ENCODE measurements at places on chromosomes 7 and 10.

DNA sequence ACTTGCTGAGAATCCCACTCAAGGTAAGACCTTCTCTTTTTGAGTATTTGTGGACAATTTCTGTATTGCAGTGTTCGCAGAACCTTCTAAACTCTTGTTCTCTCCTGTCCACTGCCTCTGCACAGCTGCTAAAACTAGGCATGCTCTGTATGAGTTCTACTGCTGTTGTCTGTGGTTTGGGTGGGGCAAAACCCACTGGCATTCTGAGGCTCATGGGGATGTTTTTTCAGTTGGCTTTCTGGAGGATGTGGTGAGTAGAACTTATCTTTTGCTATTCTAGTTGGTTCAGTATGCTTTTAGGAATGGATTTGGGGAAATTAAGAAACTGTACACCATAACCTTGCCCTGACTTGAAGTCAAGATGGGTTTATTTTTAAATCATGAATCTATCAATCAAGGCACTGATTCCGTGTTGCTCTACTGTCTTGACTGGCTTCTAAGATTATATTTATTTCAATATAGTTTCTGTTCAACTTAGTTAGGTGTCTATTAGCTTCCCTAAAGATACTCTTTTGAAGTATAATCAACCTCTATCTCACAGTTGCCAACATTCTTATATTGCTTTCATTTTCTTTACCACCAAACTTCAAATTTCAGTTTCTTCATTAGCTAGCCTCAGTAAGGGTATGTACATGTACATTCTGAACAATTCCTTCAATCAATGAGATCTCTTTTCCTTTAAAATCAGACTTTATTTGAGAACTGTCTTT is 25.0 kb upstream of the C1GALT1 start:
- no peak for ATAC-seq

GRCh38 chr7:81349044-81349443 is 420.8 kb downstream of the HGF start:
- ATAC-seq: no peak

DNA sequence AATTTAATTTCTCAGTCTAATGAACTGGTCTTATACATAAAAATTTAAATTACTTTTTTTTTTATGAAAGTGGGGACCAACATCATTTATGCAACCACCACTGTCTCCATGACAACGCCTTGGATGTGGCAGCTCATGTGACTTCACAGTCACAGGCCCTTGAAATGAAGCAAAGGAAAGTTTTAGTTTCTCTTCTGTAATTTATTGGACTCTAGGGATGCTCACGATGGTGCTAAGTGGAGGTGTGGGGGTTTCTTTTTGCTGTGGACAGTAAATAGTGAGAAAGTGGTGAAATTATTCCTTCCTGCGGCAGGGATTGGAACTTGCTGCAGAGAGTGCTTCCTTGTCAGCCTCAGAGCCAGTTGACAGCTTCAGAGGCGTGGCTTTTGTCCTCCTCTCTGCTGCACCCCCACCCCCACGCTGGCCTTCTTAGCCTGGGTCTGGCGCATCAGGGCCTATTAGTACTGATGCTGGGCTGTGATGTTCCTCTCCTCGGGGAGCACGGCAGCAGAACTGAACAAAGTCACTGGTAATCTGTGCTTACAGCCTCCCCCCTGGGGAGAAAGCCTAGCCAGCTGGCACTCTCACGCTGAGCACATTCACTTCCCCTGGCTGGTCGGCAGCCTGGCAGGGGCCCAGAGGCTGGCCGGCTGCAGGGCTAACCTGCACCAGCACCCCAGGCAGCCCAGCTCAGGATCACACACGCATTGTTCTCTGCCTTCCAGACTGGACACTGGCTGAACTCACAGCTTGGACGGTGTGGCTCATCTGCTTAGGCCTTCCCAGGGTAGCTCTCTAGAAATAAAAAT is 517.5 kb upstream of the GALNT17 start:
- peak; percentile 96 for ATAC-seq

DNA sequence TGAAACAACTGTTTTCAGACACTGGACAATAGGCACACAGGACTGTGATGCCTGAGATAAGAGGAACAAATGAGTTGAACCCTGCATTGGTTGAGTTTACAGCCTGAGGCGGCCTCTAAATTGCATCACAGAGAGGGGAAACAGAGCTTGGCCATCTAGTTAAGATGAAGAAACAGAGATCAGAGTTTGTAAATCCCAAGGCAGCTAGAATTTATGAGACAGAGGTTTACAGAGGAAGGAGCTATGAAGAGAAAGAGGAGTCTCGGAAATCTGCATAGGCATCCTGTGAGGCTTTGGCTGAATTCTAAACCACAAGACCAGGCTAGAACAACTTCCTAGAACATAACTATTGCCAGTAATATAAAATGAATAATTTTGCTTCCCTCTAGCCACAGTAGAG is 41.0 kb upstream of the OIT3 start:
- no peak for ATAC-seq

- peak; percentile 83 for ATAC-seq
Observed at GRCh38 chr10:101961591-101962498, 94.1 kb downstream of the ARMH3 start.

GRCh38 chr10:70668454-70668970 is 3.8 kb upstream of the ADAMTS14 start:
- ATAC-seq: no peak

DNA sequence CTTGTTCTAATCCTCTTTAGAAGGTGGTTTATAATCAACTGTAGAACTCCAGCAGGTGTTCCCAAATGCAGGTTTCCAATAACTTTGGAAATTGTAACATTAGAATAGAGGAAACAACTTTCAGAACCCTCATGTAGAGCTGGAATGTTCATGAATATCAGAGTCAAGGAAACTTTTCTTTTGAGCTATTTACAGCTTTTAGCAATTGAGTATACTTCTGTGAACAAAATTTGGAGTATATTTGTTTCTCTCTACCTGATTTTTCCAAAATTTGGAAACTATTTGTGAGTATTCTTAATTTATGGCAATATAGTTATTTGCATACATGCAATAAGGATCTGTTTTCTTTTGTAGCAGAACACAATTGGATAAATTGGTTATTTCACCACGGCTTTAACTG is 2.8 kb upstream of the CFAP43 start:
- ATAC-seq: no peak
